EL (cell line): ENCODE measurements at places on chromosomes 7 and 10.

- DNase-seq, result no peak
Observed at GRCh38 chr7:112042631-112043030, 163.6 kb downstream of the DOCK4 start.

GRCh38 chr7:14020339-14020900, 31.0 kb upstream of the ETV1 start:
- DNase-seq, result no peak

GRCh38 chr7:18361756-18362155, 133.8 kb upstream of the HDAC9 start:
- peak; percentile 7 for DNase-seq

GRCh38 chr10:14349081-14349480, 18.4 kb upstream of the FRMD4A start:
- DNase-seq, result no peak

- no peak for DNase-seq
Observed at GRCh38 chr7:102454468-102454867, 10.2 kb downstream of the ALKBH4 start.

- DNase-seq, result no peak
Observed at GRCh38 chr10:132170561-132171361, 16.0 kb upstream of the DPYSL4 start.

DNA sequence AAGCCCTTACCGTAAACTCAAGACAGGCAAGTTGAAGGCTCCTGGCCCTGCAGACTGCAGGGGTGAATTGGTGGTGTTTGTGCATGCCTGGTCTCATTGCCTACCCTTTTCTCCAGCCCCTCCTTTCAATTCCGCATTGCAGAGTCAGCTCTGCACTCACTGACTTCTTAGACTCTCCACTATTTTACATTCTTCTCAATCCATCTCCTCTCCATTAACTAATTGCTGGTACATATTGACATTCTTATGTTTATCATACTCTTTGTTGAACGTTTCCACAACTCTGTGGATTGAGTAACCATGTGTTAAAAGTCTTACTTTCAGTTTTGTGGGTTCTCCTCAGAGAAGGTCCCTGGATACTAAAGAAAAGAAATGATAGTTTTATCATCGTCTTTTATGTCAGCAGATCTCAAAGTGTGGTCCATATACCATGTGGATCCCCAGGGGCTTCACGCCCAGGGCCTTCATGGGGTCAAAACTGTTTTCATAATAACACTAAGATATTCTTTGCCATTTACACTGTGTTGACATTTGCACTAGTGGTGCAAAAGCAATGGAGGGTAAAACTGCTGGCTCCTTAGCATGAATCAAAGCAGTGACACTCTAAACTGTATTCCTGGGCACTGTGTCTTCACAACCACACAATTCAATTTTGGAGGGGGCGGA, 135.4 kb upstream of the FZD1 start:
- DNase-seq, result no peak
